ENCODE measurements at places on chromosomes 7 and 10. TPM values are rescaled to one million over a fixed set of nuclear protein-coding genes. Genes with fewer than 3 reads are reported as not detected.

GRCh38 chr10:117635826-117636225 lies 93.3 kb downstream of the EMX2 start:
- no peak for DNase-seq

DNA sequence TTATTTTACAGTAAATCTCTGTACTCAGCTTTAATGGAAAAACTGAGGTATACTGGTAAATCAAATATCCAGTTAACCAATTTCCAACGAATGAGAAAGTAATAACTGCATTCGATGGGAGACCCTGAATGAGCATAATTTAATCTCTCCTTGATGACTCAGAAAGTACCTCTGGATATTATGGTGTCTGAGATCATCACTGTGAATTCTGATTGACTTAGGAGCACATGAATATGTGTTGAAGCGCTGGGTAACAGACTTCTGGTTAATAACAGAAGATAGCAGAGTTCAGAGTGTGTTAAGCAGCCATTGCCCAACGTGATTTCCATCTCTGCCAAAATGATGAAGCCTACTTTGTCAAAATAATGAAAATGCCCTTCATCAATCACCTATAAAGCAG lies 116.6 kb downstream of the NRP1 start:
- DNase-seq: no peak

DNA sequence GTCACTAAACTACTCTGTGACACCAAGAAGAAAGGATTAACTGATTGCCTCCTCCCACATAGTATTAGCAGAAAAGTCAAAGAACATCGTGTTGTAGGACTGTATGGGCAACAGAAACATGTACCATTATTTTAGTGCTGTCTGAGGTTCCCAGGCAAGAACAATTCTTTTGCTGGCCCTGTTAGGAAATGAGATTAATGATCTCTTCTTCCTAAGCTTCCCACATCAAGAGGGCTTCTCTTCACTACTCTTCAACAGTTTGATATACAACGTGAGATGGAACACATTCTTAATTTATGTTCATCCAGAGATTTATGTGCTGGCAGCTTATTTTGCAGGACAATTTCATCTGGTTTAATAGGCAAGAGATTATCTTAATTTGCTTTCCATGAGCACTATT lies 219.6 kb downstream of the DOCK4 start:
- DNase-seq: no peak

- DNase-seq: no peak
These were observed 406.1 kb downstream of the TCERG1L start for GRCh38 chr10:130905386-130905785.

GRCh38 chr7:44290252-44290620 lies 35.2 kb downstream of the CAMK2B start:
- DNase-seq: no peak

DNA sequence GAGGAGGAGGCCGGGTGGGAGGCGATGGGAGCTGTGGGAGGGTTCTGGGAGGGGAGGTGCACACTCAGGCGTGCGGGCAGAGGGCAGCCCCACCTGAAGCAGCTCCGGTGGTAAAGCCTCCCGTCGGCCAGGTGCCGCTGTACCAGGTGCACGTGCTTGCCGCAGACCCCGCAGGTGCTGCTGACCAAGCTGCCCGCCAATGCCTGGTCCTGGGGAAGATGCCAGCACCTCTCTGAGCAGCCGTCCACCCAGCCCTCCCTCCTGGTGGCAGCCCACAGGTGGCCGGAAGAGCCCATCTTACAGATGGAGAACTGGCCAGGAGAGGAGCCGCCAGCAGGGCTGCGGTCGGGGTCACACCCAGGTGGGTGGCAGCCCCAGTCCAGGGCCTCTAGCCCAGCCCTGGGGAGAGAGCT lies 12.6 kb downstream of the MICALL2 start:
- DNase-seq: no peak

Gene IFIT1B
- not detected for polyA plus RNA-seq

Gene GIMAP1
- 1.8 TPM for polyA plus RNA-seq

Gene NEUROD6
- polyA plus RNA-seq: not detected

Gene PRKG1
- not detected for polyA plus RNA-seq
